ENCODE measurements at places on chromosomes 2 and 18.

DNA sequence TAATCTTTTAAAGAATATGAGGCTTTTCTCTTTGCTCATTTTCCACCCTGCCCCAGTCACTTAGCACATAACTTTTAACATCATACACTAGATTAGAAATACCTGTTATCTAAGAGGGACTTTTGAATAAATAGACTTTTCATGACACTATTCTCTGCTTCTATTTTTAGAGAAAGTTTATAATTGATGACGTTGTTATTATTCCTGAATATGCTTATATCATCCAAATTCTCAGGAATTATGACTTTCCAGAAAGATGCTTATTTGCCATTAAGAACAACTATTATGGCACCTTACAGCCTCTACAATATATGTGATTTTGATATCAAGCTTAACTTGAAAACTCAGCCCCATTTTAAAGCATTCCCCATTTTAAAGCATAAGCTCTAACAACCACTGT lies 11.4 kb downstream of the TMEFF2 start:
- no peak for DNase-seq

DNA sequence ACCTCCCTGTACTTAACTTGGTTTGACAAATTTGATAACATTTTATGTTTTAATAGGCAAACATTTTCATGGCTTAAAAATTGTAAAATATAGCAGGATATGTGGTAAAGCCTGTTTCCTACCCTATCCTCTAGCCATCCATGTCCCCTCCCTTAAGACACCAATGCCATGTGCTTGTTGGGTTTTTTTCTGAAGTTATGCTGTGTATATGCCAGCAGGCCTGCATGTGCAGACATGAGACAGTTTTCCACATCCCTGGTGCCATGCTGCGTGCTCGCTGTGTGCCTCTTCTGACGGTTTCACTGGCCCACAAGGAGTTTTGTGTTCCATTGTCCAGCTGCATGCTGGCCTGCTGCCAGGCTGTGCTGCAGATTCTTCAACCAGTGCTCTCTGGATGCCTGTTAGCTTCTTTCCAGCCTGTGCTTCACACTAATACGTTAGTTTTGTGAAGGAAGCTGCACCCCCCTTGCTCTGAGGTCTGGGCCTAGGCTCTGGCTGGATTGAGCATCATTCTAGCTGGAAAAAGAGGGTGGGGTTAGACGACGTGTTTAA lies 16.9 kb downstream of the INPP4A start:
- no peak for DNase-seq

DNA sequence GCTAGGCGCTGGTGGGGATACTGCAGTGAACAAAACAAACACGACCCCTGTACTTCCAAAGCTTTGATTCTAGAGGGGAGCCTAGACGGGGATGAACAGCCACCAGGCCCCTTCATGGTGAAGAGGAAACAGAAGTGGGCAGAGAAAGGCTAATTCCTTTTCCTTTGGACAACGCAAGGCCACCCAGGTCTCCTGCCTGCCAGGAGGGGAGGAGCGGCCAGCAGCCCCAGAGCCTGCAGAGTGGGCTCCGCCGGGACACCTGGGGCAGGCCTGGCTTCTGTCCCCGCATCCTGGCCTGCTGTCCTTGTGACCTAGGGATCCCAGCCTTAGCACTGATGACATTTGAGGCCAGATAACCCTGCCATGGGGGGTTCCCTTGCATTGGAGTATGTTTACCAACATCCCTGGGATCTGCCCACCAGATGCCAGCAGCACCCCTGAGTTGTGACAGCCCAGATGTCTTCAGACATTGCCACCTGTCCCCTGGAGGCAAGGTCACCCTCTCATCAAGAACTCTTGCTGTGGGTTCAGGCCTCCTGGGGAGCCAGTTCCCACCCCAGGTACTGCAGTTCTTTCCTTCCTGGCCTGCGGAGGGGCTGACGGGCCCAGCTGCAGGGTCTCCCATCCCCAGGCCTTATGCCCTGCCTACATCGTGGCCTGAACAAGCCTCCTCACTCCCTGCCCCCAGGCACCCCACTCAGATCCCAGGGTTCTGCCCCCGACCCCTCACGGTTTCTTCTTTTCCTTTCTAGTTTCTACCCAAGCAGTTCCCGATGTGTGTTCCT lies 125.7 kb downstream of the SEPTIN10 start:
- no peak for DNase-seq

DNA sequence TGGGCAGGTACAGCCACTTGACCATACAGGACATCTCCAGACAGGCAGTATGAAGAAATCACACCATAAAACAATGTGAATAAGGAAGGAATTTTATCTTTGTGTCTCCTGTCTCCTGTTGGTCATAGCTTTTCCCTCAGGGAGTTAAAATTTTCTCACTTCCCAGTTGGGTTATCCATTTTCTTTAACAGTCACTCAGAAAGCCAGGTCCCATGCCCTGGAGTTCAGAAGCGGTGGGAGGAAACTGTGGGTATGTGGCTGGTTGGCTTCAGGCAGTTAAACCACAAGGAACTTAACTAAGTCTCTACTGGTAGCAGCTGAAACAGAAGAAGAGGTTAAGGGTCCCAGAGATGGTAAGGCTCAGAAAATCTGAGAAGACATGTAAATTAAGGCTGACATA lies 6.5 kb upstream of the SMAD2 start:
- DNase-seq = no peak

DNA sequence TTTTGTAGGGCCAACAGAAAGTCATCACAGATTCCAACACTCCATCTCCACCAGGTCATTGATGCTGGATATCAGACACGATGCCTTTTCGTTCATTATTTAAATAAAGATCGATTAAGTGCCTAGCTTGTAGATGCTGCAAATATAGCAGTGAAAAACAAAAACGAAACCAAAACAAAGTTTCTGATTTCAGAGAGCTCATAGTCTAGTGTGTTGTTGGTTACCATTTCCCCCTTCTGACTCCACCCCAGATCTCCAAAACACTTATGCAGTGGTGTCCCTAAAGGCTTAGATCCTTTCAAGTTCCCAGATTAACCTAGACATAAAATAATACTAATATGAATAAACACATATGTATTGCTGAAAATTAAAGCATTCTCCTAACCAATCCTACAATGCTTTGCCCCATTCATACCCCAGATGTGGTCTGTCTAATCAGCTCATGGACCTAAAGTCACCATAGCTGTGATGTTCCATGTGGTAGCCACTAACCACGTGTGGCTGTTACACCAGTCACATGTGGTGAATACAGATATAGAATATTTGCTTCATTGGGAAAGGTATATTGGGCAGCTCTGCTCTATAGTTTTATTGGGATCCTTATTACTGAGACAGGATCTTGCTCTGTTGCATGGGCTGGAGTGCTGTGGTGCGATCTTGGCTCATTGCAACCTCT lies 787.2 kb downstream of the TDRD15 start:
- DNase-seq = no peak
